ENCODE measurements at places on chromosomes 5 and 9. TPM values are rescaled to one million over a fixed set of nuclear protein-coding genes. Genes with fewer than 3 reads are reported as not detected.

TMEM215 gene
- total RNA-seq, result not detected

PPP2R2B gene
- not detected for total RNA-seq

AKNA gene
- 6.8 TPM for total RNA-seq

ECSCR gene
- total RNA-seq, result 0.37 TPM

KIF4B gene
- total RNA-seq, result not detected

MFAP3 gene
- total RNA-seq, result 48.9 TPM

AMBP gene
- total RNA-seq, result not detected

NEURL1B gene
- total RNA-seq, result 0.20 TPM

PCDHA6 gene
- total RNA-seq, result under 0.01 TPM

SAXO1 gene
- total RNA-seq, result not detected

FAM221B gene
- total RNA-seq, result not detected

FTMT gene
- total RNA-seq, result not detected

PRDM9 gene
- total RNA-seq, result not detected

ADAMTSL1 gene
- total RNA-seq, result 134 TPM

TRPM6 gene
- under 0.01 TPM for total RNA-seq

CDKN2B-AS1 gene
- 11.7 TPM for total RNA-seq

SLC46A2 gene
- total RNA-seq, result not detected

BHMT2 gene
- total RNA-seq, result 5.3 TPM

KCNIP1 gene
- not detected for total RNA-seq

SV2C gene
- not detected for total RNA-seq

SIMC1 gene
- total RNA-seq, result 11.9 TPM

PROB1 gene
- total RNA-seq, result 0.73 TPM

ITK gene
- not detected for total RNA-seq

ANKRD18B gene
- not detected for total RNA-seq

PCDHA1 gene
- total RNA-seq, result not detected

PCDHB6 gene
- under 0.01 TPM for total RNA-seq

DOCK2 gene
- 1.2 TPM for total RNA-seq

SMIM33 gene
- not detected for total RNA-seq

HRH2 gene
- total RNA-seq, result not detected
